ENCODE measurements at places on chromosomes 2 and 18. TPM values are rescaled to one million over a fixed set of nuclear protein-coding genes. Genes with fewer than 3 reads are reported as not detected.

The MXD1 gene
- 10.1 TPM for total RNA-seq

The GRHL1 gene
- total RNA-seq, result not detected

The TMEM247 gene
- not detected for total RNA-seq

The MFSD2B gene
- not detected for total RNA-seq

The TMEM237 gene
- 23.5 TPM for total RNA-seq

The NT5C1B gene
- total RNA-seq, result not detected

The TIMM21 gene
- 23.7 TPM for total RNA-seq

The DNER gene
- total RNA-seq, result 1.3 TPM

The CENPA gene
- not detected for total RNA-seq

The CRYGC gene
- not detected for total RNA-seq

The UGT1A3 gene
- not detected for total RNA-seq

The USP37 gene
- 17.6 TPM for total RNA-seq

The SUPT7L gene
- 26.0 TPM for total RNA-seq

The CHRNG gene
- total RNA-seq, result not detected

The SLC66A3 gene
- 30.9 TPM for total RNA-seq

The ECEL1 gene
- total RNA-seq, result 116 TPM

The AQP12A gene
- total RNA-seq, result not detected

The EVX2 gene
- not detected for total RNA-seq

The LAMA1 gene
- 3.8 TPM for total RNA-seq

The SNX17 gene
- total RNA-seq, result 111 TPM

The SERPINB10 gene
- total RNA-seq, result not detected

The NRP2 gene
- total RNA-seq, result 47.9 TPM

The NT5DC4 gene
- total RNA-seq, result not detected

The UGT1A5 gene
- not detected for total RNA-seq

The NEURL3 gene
- not detected for total RNA-seq

The UGT1A6 gene
- total RNA-seq, result not detected

The GLB1L gene
- 13.9 TPM for total RNA-seq

The HOXD8 gene
- total RNA-seq, result 29.2 TPM

The IL37 gene
- total RNA-seq, result not detected

The VIL1 gene
- 1.3 TPM for total RNA-seq

The CMPK2 gene
- total RNA-seq, result 3.3 TPM

The WDR35 gene
- 13.7 TPM for total RNA-seq

The TMEM198 gene
- 5.8 TPM for total RNA-seq

The GKN1 gene
- total RNA-seq, result not detected

The LIMS2 gene
- 41.4 TPM for total RNA-seq

The GDF7 gene
- total RNA-seq, result 0.15 TPM

The ACTG2 gene
- 73.0 TPM for total RNA-seq

The LDAH gene
- 5.7 TPM for total RNA-seq

The G6PC2 gene
- not detected for total RNA-seq

All from ovary (tissue), 10 donors.